Ascending aorta (tissue), 2 donors: ENCODE measurements at places on chromosomes 5 and 9.

DNA sequence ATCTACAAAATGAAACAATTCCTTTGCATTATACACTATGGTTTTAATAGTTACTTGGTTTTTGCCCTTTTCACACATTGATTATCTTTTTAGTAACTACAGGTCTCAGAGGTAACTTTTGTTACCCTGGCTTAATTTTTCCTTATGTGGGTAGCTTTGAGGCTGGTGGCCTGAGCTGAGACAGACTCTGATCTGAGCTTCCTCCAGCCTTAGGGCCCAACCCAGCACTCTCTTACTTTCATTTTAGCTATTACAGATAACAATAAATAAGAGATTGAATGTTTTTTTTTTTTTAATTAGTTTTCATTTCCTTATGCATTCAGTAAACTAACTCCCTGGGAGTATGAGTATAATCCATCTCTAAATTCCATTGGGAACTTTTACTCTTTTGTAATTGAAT is 15.1 kb upstream of the OXCT1 start:
- DNase-seq, result no peak

DNA sequence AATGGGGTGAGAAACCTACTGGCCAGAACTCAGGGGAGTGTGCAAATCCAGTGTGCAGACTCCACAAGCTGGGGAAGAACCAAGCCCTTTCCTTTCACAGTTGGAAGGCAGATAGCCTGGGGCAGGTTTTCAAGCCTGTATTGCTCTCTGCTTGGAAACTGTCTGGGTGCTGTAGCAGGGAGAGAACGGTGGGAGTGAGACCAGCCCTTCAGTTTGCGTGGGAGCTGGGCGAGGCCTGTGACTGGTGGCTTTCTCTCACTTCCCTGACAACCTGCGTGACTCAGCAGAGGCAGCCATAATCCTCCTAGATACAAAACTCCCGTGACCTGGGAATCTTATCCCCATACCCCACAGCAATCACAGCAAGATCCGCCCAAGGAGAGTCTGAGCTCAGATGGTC is 44.9 kb upstream of the SNCAIP start:
- no peak for DNase-seq

DNA sequence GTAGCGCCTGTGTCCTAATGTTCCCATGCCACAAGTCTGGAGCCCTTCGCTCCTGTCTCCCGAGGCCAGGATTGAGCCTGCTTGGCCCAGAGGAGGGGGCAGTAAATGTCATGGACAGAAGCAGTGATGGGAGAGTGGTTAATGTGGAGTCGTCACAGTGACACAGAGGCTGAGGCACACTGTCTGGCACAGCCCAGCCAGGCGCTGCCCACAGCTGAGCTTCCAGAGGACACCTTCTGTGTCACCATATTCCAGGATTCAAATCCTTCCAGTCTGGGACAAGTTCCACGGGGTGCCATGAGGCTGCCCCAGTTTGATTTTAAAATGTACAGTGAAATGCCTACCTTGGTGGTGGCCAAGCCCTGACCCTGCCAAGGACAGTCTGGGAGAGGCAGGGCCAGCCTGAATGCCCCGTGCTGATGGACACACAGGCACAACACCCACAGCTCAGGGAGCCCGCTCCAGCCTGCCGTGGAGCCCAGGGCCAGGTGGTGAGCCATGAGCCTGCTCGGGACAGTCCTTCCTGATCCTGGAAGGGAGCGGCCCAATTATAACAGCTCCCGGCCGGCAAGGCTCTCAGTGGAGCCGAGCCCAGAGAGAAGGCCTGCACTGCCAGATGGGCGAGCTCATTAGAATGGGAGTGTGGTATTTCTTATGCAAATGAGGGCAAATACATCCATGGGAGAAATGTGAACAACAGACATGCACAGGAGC is 99.1 kb upstream of the RUFY1 start:
- DNase-seq, result no peak

- no peak for DNase-seq
Measured at GRCh38 chr5:151047814-151048425, 27.5 kb downstream of the GPX3 start.

GRCh38 chr5:74016373-74016772 is 390.4 kb downstream of the ARHGEF28 start:
- DNase-seq, result no peak

GRCh38 chr5:123496892-123497291 is 15.1 kb upstream of the CSNK1G3 start:
- DNase-seq, result no peak

DNA sequence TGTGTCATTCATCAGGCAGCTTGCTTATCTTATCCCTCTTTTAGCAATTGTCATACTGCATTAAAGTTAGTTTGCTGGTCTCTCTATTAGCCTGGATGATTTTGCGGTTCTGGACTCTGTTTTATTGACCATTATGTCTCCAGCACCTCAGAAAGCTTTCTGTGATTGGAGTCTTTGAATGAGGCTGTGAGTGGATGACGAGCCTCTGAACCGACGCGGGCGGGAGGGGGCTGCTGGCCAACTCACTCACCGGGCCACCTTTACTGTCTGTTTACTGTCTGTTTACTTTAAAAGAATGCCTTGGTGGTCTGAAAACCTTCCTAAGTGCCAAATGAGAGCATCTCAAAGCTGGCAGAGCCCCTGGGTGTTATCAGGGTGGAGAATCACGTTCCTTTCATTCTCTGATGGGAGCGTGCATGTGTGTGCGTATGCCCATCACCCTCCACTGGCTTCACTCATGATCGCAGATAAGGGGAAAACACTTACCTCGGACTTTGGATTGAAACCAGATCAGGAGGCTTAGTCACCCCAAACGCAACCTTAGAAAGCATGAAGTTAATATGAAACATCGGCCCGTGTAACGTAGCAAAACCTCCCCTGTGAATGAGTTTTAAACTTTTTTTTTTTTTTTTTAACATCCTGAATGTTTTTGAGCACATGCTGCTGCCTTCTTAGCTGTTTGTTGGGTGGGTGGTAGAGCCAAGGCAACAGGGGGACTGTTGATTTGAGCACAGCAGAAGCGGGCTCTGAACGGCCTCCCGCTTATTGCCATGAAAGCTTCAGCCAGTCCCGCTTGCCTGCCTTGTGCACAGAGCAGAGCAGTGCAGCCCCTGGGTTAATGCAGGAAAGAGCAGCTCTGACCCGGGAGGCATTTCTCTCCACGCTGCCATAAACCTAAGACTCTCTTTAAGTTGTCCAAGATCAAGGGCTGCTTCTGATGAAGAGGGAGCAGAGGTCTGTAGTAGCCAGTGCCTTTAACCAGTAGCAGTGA is 173.6 kb downstream of the GADD45G start:
- no peak for DNase-seq

- DNase-seq, result no peak
Measured at GRCh38 chr5:169914766-169915165, 65.5 kb downstream of the INSYN2B start.

DNA sequence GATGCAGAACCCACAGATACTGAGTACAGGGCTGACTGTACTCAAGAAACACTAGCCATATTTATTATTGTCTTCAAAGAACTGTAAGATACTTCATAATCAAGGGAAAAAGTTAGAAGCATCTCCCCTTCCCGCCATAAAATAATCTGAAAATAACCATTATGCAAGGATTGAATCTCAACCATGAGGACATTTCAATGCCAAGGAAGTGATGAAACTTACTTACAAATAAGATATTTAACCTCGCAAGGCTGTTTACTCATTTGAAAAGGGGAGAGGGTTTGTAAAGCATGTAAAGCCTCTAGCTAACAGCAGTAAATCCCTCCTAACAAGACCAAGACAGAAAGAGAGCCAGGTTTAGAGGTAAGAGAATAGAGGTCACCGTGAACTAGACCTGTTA is 6.3 kb downstream of the MYO10 start:
- DNase-seq, result no peak

DNA sequence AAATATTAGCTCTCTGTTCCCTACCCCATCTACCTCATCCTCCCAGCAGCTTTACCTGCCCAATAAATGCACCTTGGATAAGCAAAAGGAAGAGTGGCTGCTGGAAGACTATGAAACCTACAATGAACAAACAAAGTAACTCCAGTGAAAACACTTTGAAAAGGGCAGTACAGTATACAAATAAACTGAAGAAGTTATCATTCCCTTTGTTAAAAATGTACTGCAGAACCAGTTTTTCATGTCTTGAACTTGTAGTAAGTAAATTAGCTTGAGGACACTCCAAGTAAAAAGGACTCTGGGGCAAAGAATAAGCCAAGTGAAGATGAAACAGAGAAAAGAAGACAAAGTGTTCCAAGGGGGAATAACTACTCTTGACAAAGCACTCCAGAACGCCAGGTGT is 457.1 kb downstream of the DTWD2 start:
- no peak for DNase-seq

DNA sequence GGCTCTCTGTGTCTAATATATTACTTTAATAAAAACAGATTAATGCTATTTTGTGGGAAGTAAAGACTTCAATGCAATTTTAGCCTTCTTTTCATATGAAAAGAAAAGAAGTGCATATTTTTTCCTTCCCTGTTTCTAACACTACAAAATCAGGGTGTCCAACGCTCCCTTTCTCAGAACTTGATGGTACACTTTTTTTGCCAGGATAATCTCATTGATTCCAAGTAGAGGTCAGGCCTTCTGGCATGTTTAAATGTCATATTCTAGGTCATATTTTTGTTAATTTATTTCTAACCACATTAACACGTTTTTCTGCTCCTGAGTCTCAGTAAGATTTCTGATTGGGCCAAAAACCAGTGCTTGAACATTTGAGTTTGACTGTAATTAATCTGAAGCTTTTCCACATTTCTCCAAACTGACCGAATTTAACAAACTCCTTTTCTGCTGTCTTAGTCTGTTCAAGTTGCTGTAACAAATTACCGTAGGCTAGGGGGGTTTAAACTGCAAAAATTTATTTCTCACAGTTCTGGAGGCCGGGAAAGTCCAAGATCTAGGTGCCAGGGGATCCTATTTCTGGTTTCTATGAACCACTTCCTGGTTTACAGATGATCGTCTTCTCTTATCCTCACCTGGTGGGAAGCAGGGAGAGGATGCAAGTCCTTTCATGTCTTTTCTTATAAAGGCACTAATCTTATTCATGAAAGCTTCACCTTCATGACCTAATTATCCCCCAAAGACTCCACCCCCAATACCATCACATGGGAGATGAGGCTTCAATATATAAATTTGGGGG is 63.2 kb upstream of the ELL2 start:
- no peak for DNase-seq

DNA sequence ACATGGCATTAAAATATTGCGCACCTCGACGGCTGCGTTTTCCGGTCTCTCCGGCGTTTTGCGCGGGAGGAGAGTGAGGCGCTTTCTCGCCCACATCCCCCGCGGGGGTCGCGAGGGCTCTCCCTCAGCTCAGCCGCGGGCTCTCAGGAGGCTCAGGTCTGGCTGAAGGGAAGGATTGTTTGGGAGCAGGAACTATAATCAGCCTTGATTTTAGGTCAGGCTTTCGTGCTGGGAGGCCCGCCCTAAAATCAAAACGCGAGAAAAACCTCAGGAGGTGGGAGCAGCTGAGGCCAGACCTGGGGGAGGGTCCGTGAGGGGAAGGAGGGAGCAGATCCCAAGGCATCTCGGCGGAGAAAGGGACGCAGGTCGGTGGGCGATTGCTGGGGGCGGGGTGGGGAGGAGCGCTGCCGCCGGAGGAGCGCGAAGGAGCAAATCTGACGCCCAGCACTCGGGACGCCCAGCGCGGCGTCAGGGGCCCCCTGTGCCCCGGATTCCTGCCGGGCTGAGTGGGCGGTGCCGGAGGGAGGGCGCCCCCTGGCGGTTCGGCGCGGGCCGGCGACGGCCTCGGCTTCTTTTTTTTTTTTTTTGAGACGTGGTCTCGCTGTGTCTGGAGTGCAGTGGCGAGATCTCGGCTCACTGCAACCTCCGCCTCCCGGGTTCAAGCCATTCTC is 18.7 kb upstream of the RNF130 start:
- peak; percentile 79 for DNase-seq

DNA sequence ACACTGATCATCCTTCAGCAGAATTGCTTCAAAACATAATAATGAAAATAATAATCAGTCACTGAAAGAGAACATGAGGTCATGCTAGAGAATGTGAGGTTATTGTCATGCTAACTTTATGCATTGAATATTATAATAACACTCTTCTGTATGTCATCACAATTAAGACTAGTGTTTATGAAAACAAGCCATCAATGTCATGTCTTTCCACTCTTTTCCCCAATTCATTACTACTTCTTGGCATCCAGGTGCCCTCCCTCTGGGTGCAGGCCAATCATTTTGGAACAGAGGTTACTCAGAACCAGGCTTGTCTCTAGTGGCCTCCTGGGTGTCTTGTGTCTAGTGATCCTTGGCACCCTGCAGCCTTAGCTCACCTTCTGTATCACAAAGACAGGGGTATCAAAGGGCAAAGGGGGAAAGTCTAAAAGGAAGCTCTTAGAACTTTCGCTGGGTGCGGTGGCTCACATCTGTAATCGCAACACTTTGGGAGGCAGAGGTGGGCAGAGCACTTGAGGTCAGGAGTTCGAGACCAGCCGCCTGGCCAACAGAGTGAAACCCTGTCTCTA is 217.6 kb upstream of the PIK3R1 start:
- no peak for DNase-seq

- DNase-seq, result peak; percentile 67
Measured at GRCh38 chr9:113558632-113559502, 95.3 kb downstream of the RGS3 start.

GRCh38 chr9:126495411-126496180 is 118.1 kb upstream of the LMX1B start:
- DNase-seq, result no peak

DNA sequence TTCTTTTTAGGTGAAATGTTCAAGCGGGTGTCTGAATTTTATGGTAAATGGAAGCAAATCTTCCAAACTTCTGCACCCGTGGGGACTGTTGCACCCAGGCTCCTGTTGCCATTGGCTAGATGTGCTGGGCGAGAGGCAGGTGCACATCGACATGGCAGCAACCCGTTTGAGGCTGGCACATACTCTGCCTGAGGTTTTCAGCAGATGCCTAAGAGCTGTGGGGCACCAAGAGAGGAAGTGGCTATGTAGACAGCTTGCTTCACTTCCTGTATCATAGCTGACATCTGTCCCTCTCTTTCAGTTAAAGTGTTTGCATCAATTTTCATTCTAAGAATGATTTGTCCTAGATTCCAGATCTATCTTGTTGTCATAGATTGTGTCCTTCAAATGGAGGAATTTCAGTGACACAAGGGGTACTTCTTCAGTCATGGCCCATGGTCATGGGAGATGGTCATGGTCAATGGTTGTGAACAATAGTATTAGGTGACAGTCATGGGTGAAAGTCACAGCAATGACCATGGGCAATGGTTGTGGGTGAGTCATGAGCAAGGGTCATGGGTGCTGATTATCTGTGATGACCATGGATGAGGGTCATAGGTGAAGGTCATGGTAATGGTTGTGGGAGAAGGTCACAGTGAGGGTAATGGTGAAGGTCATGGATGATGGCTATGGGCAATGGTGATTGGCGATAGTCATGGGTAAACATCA is 115.1 kb upstream of the IRX4 start:
- DNase-seq, result no peak

DNA sequence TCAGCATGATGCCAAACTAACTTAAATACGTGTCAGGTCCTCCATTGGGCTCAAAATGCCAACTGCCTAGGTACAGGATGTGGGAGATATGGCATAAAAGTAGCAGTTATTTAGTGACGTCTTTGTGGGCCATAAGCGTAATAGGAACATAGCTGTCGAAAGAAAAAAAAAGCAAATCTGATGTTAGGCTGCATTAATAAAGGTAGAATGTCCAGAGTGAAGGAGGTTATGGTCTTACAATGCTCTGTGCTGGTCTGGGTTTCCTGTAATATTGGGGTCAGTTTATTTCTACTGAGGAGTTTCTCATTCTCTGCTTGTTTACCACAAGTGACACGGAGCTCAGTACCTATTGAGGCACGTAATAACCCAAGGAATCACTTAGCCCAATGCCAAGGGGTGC is 33.4 kb upstream of the SYNPO start:
- DNase-seq, result no peak
